ENCODE measurements at places on chromosomes 5 and 9. TPM values are rescaled to one million over a fixed set of nuclear protein-coding genes. Genes with fewer than 3 reads are reported as not detected.

GRCh38 chr5:171743436-171744076 lies 42.1 kb upstream of the SMIM23 start:
- DNase-seq, result no peak

- no peak for DNase-seq
Observed at GRCh38 chr5:149156435-149157083, 15.3 kb downstream of the ABLIM3 start.

DNA sequence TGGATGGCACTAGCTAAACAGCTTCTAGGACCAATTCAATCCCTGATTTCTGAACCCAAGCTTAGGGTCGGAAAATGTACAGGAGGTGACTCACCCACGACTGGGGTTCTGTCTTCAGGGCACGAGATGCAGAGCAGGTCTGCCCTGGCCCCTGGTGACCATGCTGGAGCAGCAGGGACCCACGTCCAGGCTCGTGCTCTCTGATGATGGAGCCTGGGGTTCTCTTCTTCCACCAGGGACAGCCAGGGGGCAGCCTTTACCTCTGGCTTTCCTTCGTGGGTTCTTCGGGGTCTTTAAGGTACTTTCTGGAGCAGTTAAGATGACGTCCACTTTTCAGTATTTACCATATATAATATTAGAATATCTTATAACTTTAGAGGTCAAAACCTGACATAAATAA lies 2.1 kb downstream of the CFAP77 start:
- DNase-seq, result peak; percentile 58

The ELOVL7 gene
- total RNA-seq, result 8.1 TPM

GRCh38 chr5:83029912-83030311 lies 47.3 kb downstream of the TMEM167A start:
- no peak for DNase-seq

DNA sequence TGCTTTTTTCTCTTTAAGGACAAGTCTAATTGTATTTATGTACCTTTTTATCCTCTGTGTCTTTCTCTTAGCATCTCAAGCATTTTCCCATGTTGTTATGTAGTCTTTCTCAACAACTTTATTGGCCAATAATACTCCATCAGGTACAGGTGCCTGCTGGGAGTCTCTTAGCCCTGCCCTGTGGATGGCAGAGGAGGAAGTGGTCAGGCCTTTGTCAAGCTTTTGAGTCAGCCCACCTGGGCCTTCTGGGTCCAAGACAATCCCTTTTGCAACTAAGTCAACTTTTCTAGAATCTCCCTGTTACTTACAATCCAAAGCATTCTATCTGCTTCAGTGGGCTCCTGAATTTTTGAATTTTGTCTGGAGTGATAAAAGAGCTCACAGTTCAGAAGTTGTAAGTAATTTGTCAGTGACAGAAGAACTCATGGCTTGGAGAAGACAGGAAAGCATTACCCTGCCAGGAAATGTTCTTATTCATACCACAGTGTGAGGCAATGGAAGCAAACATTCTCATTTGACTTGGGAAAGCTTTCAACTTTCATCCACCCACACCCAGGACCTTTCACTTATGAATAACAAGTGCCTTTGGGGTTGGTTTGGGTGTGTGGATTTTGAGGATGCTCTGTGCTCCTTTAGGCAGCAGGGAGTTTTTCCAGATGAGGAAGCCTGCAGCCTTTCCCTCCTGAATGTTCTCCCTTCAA lies 200.0 kb upstream of the S1PR3 start:
- no peak for DNase-seq

DNA sequence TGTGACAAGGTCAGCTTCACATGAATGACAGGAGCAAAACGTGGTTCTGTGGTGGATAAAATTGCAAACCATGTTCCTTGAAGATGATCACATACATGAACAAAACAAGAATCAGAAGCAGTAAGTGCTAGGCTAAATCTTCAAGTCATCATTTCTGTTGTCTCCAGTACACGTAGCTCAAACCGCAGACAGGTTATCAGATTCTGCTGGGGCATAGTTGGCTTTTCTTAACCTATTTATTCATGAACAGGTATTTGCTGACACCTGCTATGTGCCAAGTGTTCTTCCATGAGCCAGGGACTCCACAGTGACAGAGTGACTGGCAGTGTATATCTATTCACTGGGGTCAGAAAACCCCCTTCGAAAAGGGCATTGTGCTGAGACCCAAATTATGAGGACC lies 20.8 kb downstream of the MFAP3 start:
- no peak for DNase-seq

- DNase-seq, result no peak
Observed at GRCh38 chr9:23015557-23015956, 568.9 kb downstream of the DMRTA1 start.

DNA sequence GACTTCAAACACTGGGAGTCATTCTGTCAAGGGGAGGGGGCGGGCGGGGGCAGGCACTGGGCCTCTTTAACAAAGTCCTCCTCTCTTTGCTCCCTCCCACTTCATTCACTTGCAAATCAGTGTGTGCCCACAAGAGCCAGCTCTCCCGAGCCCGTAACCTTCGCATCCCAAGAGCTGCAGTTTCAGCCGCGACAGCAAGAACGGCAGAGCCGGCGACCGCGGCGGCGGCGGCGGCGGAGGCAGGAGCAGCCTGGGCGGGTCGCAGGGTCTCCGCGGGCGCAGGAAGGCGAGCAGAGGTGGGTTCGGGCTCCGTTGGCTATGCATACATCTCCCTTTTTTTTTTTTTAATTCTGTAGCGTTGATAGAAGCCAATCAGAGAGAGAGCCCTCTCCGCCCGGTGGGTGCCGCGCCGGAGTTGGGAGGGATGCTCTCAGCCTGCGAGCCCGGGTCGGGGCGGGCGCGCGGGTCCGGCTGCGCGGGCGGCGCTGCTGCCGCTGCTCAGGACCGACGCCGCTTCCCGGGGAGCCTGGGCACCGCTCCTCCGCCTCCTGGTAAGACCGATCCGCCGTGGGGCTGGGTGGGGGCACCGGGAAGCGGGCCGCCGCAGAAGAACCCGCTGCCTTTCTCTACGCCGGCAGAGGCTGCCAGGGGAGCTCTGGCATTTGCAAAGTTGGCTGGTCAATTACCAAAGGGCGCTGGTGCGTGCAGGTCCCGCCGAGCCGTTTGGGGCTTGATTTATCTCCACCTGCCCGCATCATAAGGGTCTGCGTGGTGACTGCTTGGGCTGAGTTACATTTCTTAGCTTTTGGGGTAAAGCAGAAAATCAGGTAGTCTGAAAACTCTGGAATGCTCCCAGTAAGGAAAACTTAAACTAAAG lies at the start of gene CDH6:
Gene CDH6, plus strand, starts transcription at position 96 of the 877 bp plus-strand sequence. CDS start 73,788 bp downstream, outside the sequence.
- no peak for DNase-seq

The DMXL1 gene
- 21.8 TPM for total RNA-seq

GRCh38 chr5:38060354-38060753 lies 198.0 kb upstream of the EGFLAM start:
- DNase-seq, result no peak

DNA sequence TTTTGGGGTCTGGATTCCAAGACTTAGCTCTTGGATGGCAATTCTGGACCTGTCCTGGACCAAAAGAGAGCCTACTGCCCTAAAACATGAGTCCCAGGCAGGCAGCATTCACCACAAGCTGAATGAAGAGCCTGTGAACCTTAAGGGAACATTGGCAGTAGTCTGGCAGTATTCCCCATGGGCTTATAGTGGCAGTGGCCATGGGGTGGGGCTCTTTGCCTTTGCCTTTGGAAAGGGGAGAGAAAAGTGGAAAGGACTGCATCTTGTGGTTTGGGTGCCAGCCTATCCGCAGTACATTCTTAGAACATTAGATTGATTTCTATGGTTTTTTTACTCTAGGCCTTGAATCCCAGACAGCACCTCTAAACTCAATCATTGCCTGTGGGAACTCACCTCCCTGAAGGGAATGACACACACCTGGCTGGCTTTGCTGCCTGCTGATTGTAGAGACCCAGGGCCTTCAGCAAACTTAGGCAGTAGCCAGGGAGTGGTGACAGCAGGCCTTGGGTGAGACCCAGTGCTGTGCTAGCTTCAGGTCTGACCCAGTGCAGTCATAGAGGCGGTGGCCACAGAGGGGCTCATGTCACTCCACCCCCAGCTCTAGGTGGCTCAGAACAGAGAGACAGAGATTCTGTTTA lies 216.3 kb downstream of the CETN3 start:
- DNase-seq, result no peak

DNA sequence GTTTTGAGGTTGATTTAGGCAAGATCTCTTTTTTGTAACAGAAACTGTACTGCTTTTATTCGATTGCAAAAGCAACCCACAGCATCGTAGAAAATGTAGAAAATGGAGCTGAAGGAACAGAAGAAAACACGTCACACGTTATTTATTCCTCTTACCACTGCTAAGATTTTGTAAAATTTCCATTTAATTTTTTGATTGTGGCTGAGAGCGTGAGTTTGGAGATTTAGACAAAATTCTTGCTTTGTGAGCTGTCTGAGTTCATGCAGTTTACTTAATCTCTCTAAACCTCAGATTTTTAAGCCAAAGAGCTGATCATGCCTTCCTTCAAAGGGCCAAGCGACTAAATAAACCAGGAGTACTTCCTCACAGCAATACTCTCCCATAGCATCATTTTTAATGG lies 24.8 kb downstream of the DPYSL3 start:
- DNase-seq, result no peak

GRCh38 chr9:80605129-80605528 lies 1033.4 kb downstream of the TLE4 start:
- peak; percentile 11 for DNase-seq

DNA sequence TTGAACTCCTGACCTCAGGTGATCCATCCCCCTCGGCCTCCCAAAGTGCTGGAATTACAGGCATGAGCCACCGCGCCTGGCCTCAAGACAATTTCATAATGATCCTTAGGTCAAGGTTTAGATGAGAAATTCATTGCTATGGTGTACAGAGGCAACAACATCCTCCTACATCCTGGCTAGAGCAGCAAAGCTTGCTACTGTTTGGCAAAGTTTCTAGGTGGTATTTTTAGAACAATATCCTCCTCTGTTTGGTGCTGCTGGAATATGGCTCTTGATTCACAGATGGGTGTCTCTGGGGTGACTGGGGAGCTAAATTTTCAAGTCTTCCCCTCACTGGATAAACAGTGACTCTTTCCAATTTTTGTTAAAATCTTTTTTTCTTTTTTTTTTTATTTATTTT lies 30.6 kb downstream of the CRHBP start:
- no peak for DNase-seq

DNA sequence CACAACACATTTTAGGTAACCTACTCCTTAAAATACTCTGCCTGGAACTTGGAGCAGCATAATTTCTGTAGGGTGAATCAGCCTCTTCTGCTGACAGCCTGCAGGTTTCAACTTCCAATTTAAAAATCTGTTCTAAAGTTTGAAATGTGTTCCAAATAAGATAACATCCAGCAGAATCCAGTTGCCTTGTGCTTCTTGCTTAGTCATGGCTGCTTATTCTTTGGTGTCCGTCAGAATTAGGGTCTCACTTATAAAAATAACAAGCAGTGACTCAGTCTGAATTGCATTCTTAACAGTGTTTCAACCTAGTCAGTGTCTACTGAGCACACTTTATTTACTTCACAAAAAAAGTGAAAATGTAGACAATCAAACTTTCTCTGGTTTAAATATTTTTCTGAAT lies 3.7 kb downstream of the CDH6 start:
- DNase-seq, result no peak

The FRMD3 gene
- total RNA-seq, result 0.27 TPM

- DNase-seq, result peak; percentile 25
Observed at GRCh38 chr9:107636571-107637381, 147.2 kb upstream of the KLF4 start.

DNA sequence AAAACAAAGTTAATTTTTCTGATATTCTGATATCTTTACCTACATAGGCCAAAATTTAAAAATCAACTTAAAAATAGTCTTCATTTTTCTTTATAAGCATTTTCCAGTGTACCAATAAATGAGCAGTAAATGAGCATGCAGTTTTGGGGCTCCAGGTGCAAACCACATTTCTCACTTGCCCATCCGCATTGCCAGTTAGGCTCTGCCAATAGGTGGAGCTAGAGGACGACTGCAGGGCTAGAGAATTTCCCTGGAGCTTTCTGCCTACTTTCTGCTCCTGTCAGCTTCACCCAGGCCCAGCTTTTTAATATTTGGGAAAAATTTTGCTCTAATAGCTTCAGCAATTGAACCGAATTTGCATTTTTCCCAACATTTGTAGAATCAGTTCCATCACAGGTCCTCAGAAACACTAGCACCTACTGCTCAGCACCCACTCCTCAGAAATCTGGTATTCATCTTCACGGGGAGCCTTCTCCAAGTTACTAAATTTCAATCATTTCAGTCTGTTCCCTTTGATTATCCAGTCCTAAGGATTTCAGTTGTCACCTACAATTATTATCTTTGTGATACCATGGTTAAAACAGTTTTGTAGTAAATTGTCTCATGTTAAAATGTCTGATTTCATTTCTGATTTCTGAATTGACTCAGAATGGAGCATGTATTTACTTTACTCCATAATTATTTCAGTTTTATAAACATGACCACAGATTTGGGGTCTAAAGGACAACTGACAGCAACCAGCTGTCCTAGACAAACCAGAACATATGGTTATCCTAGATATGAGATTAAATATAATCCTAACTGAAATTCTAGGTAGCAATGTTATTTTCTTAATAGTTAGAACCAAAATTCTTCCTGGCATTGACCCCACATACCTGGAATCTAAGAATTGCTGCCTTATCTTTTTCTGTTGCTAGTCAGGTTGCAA lies 104.6 kb upstream of the FAM174A start:
- peak; percentile 3 for DNase-seq

GRCh38 chr9:112921549-112921948 lies 30.9 kb upstream of the SLC46A2 start:
- peak; percentile 70 for DNase-seq

DNA sequence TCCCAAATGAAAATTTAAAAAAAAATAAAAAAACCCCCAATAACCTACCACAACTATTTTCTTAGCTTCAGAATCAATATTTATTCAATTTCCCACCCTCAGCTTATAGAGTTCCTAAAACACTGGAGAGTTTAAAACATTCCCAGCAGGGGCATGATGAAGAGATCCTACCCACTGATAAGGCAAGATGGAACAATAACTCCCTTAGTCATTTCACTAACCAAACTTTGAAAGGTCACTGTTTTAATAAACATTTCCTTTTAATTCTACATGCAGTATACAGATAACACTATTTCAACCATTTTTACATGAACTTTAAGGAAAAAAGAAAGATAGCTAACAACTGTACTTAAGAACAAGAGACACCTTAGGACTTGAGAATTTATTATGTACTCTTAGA lies 34.9 kb upstream of the ACOT12 start:
- DNase-seq, result no peak

- no peak for DNase-seq
Observed at GRCh38 chr9:81622471-81623255, 66.7 kb downstream of the TLE1 start.

The CHD1 gene
- 32.6 TPM for total RNA-seq

The DIPK1B gene
- 227 TPM for total RNA-seq

Data from hematopoietic multipotent progenitor cell (in vitro differentiated cells).